Articular chondrocyte of knee joint (primary cell): ENCODE measurements at places on chromosomes 11 and 22. TPM values are rescaled to one million over a fixed set of nuclear protein-coding genes. Genes with fewer than 3 reads are reported as not detected.

Gene EHF
- total RNA-seq = under 0.01 TPM in 1 of 2 replicates, not detected in the other

Gene UPK3A
- not detected in 2 replicates for total RNA-seq

Gene TRAPPC4
- total RNA-seq = 33.6 and 56.3 TPM in 2 replicates

Gene DEUP1
- total RNA-seq = 0.13 and 0.65 TPM in 2 replicates

Gene NRXN2
- total RNA-seq = 2.6 and 7.6 TPM in 2 replicates

Gene TMEM45B
- not detected in 2 replicates for total RNA-seq

Gene PNPLA5
- 0.13 TPM in 1 of 2 replicates, not detected in the other for total RNA-seq

Gene DNAJB7
- total RNA-seq = 0.11 TPM in 1 of 2 replicates, not detected in the other

Gene CNTF
- 1.5 and 3.7 TPM in 2 replicates for total RNA-seq

Gene GVQW3
- 2.9 and 3.3 TPM in 2 replicates for total RNA-seq

Gene NAALAD2
- total RNA-seq = 0.22 and 0.26 TPM in 2 replicates
